Fibroblast of skin of abdomen (primary cell): ENCODE measurements at places on chromosomes 3 and 15.

DNA sequence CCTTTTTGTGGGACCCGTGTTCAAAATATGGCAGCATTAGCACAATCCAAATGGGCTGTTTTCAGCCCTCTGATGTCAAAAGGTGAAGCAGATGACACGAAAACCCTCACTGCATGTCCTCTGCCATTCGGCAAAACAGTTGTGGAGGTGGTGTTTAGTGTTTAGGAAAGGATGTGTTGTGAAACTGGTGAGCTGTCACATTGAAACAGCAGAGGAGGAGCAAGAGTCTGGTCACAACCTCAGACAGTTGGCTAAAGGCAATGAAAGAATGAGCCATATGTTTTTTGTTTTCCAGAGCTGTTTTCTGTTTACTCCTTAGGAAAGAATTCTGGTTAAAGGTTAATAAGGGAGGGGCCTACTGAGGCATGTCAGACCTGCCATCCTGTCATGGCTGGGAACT is 140.7 kb downstream of the VPS8 start:
- DNase-seq = no peak

DNA sequence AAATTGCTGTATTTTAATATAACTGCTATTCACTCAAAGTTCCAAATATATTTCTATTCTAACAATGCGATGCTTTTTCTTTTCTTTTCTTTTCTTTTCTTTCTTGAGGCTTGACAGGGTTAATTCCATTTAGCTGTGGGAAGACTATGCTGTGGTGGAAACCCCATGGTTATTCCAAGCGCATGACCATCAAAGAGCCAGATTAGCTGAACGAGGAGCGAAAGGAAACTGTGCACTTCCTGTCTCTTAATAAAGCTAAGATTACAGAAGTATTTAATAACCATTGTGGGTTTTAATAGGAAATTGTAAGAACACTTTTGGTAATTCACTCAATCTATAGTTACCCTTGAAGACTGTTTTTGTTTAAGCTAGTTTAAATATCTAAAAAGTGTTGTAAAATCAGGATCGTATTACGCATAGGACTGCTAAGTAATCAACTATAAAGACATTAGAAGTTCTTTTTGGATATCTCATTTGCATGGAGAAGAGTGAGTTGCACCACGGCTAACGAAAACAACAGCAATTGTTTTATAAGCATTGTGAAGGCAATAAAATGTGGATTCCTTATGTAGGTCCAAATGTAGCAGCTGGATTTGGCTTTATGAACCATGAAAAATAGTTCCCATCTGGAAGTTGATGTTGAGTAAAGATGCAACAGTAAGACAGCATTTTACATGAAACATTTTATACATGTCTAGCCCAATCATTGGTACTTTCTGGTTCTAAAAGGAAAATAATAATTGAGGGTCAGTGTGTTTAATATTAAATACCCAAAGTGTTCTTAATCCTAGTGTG is 105.4 kb downstream of the ZIC1 start:
- peak; percentile 5 for DNase-seq

DNA sequence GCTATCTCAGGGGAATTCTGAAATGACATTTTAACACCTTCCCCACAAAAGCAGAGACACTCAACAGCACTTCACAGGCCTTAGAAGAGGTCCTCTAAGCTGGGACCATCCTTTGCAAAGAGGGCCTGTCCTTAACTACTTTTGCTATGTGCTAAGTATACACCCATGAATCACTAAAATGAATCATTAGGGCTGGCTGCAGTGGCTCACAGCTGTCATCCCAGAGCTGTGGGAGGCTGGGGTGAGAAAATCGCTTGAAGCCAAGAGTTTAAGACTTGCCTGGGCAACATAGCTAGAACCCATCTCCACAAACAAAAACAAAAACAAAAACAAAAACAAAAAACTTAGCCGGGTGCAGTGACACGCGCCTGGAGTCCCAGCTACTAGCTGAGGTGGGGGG is 53.9 kb upstream of the MELTF start:
- DNase-seq = peak; percentile 72

DNA sequence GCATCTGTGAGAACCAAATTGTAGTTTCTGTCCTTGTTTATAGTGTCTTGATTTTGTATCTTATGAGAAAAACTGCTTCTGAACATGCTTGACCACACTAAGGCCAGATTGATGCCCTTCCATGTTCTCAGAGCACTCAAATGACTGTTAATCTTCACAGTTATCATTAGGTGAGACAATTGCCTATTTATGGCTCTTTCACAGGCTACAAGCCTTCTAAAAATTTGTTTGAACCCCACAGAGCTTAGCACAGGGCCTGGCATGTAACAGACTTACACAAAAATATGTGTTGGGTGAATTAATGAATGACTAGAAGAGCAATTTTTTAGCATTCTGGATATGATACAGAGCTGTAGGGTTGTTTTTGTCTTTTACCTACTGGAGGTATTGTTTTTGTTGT is 43.1 kb downstream of the BTLA start:
- DNase-seq = no peak

- DNase-seq = peak; percentile 91
These were observed 25.4 kb upstream of the SRP14 start for GRCh38 chr15:40064231-40064894.

DNA sequence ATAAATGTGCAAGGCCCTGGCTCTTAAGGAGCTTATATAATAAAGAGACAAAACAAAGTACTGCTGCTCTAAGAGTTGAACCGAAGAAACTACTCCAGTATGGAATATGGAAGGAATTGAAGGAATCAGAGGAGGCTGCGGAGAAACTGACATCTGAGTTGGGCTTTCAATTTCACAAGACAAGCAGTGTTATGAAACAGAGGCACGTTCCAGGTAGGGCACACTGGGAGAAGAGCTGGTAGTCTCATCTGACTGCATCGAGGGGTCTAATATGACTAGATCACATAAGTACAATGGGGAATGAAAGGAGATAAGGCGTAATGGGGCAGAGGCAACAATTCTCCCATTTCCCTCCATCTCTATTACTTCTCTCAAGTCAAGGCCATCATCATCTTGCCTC is 68.3 kb upstream of the CDAN1 start:
- DNase-seq = no peak

DNA sequence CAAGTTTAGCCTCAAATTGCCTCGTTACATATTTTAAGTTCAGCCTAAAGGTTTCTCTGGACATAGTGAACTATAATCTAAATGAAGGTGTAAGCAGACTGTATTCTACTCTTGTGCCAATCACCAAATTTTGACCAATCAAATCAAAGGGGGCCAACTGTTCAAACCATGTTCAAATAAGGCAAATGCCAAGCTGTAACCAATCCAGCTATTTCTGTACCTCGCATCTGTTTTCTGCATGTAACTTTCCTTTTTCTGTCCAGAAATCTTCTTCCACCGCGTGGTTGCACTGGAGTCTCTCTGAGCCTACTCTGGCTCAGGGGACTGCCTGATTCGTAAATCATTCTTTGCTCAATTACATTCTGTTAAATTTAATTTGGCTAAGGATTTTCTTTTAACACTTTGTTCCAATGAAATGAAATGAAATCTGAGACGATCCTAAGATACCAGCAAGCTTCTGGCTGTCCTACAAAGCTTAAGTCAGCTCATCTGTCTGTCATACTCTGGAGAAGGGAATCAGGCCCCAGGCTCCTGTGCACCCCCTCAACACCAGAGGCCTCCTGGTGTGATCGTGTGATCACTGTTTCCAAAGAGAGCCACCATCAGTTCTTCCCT is 53.2 kb upstream of the ZNF148 start:
- DNase-seq = no peak

DNA sequence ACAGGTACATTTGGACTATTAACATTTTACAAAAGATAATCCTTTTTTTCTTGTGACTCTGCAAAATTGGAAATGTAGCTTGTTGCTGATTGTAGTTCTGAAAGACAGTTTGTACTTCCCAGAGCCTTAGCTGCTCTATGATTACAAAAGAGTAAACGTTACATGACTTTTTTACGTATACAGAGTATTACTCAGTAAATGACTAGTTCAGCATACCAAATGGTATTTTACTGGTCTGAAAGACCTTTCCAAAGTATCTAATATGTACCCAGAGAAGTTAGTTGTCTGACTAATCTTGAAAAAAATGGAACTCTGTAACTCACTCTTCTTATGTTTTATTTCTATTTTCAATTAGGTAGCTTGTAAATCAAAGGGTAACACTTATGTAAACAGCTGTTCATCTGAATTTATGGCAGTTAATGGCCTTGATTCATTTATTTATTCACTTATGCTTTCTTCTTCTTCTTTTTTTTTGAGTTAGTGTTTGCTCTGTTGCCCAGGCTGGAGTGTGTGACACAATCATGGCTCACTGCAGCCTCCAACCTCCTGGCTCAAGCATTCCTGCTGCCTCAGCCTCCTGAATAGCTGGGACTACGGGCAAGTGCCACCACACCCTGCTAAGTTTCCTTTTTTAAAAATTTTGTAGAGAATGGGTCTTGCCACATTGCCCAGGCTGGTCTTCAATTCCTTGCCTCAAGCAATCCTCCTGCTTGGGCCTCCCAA is 151.7 kb downstream of the C3orf38 start:
- no peak for DNase-seq

DNA sequence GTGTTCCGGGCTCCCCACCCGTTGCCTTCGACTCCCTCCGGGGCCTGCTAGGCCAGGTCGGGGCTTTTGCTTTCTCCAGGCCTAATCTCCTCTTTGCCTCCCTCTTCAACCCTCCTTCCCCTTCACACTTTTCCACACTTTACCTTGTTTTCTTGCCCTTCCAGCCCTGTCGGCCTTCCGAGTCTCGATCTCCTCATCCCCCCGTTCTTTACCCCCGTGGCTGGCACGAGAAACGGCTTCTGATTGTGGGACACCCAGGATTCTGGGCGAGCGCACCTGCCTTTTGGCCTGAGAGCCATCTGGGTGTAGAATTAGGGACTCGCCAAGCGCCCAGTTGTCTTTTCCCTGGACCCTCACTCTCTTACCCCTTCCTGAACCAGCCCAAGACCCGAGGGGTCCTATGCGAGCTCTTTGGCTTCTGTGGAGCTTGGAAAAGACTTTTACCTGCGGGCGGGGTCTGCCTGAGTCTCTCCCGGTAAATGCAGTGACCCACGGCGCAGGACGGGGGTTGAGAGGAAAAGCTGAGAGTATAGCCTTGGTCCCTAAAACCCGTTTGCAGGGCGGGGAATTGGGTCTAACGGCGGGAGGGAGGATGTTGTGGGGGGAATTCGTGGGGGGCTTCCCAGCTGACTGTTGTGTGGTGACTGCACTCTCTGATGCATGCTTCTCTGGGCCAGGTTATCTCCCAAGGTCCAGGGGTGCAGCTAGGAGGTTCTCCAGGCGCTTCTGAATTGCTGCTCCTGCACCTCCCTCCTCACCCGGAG is 5.5 kb upstream of the ONECUT1 start:
- DNase-seq = no peak

DNA sequence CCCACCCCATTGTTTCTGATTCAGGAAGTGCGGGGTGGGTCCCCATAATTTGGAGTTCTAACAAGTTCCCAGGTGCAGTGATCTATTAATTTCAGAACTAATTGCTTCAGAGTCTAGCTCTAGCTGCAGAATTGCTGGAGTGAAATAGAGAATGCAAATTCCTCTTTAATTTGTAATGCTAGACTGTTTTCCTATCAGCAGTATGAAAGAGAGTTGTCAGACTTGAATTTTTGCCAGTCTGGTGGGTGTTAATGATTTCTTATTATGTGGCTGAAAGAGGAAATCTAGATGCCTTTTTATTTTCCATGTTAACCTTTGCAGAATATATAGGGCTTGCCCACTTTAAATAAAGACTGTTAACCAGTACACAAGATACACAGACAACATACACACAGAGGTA is 23.7 kb downstream of the APH1B start:
- DNase-seq = no peak

- DNase-seq = no peak
These were observed 380.7 kb downstream of the PLOD2 start for GRCh38 chr3:145780301-145780700.

GRCh38 chr3:133988631-133989161 is 41.0 kb downstream of the SLCO2A1 start:
- no peak for DNase-seq

DNA sequence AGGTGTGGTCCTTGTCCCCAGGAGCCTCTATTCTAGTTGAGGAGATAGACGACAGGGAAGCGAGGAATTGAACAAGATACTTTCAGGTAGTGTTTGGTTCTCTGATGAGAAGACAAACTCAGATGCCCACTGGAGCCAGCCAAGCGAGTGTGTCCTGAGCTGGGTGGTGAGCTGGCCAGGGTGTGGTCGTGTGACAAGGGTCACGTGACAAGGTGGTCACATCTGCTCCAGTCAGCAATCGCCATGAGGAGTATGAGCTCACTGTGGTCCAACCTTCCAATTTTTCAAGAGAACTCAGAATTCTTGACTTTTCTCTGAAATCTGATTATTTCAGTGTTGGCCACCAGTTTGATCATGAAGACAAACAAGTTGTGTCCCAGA is 39.5 kb downstream of the SLC6A6 start:
- DNase-seq = no peak

DNA sequence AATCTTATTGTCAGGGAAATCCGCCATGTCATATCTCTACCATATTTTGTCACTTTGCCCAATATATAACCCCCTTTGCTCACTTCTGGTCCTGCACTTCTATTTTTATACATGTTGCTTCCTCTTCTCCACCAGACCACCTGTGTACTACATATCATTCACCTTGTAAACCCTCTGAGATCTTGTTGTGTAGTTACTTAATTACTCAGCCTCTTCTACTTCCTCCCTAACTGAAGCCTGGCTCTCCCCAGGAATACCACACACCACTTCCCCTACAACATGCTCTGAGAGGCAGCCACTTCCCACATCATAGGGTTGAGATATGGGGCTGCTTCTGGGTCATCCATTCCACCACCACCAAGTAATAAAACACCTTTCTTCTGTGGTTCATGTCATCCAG is 10.0 kb downstream of the HEXA start:
- no peak for DNase-seq

- DNase-seq = peak; percentile 53
These were observed 23.1 kb upstream of the MCCC1 start for GRCh38 chr3:183122257-183122932.

DNA sequence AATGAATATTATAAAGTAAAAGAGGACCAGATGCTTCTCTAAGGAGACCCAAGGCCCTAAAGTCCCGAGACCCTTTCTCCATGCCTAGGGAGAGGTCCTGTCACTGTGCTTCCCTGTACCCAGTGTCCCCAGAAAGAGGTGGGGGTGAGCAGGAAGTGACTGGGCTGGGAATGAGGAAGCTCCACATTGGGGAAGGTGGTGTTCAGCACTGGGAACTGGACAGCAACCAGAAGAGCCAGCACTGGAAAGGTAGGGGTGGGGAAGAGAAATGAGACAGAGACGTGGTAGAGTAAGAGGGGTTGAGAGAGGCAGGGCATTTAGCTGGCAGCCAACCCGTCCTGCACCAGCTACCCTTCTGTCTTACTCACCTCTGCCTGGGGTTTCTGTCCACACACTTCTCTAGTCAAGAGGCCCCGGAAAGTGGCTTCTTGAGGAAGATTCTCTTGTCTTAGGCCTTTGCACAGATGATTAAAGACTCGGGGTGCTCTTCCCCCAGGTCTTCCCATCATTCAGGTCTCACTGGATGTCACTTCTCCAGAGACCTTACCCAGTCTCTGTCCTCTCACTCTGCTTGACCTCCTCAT is 12.2 kb downstream of the RRP9 start:
- DNase-seq = no peak

GRCh38 chr3:172040078-172040980 is 951 bp downstream of the FNDC3B start:
- peak; percentile 93 for DNase-seq
